RPMI7951 (cell line): ENCODE measurements at places on chromosomes 4 and X. TPM values are rescaled to one million over a fixed set of nuclear protein-coding genes. Genes with fewer than 3 reads are reported as not detected.

Gene NWD2
- total RNA-seq: not detected in 2 replicates

Gene CHRNA9
- total RNA-seq: 0.48 and 0.59 TPM in 2 replicates

Gene DOK7
- not detected in 2 replicates for total RNA-seq

Gene DMRTC1
- total RNA-seq: not detected in 2 replicates

Gene IL3RA
- total RNA-seq: not detected in 2 replicates

Gene GIMD1
- not detected in 2 replicates for total RNA-seq

Gene TNIP3
- total RNA-seq: 1.1 and 1.8 TPM in 2 replicates

Gene GYG2
- 0.20 and 1.2 TPM in 2 replicates for total RNA-seq

Gene MAGEE2
- total RNA-seq: 0.12 TPM in 1 of 2 replicates, not detected in the other

Gene PLK4
- total RNA-seq: 32.5 and 37.0 TPM in 2 replicates

Gene FABP2
- not detected in 2 replicates for total RNA-seq

Gene CT45A2
- not detected in 2 replicates for total RNA-seq

- DNase-seq: no peak
Measured at GRCh38 chr4:75306506-75306905, 207.7 kb downstream of the RCHY1 start.

DNA sequence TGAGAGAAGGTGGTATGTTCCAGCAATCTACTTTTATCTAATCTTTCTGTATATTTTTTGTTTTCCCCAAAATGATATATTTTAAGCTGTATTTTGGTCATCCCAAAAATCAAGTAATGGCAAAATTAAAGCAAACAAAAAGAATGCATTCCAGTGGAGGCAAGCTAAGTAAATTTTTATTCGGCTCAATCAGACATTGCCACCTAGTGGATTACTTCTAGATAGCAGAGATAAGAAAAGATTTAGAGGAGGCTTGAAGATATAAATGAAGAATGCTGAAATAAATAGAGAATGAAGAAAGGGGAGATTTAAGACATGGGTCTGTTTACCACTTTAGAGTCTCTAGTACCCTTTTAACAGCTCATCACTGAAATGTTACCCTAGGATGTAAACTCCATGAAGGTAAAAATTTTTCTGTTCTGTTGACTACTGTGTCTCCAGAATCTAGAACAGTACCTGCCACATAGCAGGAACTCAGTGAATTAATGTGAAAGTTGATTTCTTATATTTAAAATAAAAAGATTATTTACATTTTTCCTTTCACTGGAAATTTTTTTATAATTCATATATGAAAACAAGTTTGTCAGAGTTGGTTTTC is 110.9 kb upstream of the ANK2 start:
- DNase-seq: peak; percentile 41

- no peak for DNase-seq
Measured at GRCh38 chr4:146072376-146072775, 103.1 kb upstream of the LSM6 start.

DNA sequence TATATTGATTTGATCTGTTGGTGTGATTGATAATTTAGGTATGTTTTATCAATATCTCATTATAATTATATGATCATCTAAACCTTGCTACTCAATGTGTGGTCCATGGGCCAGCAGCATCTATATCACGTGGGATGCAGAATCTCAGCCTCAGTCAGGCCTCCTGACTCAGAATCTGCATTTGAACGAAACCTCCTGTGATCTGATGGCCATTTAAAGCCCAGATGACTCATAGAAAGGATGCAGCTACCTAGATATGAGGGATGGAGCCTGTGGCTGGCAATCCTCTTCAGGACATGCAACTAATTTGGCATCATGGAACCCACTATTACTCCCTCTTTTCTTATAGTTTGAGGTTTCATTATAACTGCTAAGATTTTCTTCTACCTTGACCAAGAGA is 11.3 kb upstream of the CHRNA9 start:
- DNase-seq: peak; percentile 42

DNA sequence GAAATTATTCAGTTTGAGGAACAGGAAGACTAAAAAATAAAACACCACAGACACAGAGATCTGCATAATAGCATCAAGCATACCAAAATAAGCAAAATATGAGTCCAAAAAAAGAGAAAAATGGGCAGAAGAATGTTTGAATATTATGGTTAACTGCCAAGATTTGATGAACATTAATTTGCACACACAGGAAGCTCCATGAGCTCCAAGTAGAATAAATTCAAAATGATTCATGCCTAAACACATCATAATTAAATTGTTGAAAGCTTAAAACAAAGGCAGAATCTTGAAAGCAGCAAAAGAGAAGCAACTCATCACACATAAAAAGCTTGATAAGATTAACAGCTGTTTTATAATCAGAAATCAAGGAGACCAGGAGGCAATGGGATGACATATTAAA is 156.6 kb upstream of the ARSJ start:
- DNase-seq: no peak

DNA sequence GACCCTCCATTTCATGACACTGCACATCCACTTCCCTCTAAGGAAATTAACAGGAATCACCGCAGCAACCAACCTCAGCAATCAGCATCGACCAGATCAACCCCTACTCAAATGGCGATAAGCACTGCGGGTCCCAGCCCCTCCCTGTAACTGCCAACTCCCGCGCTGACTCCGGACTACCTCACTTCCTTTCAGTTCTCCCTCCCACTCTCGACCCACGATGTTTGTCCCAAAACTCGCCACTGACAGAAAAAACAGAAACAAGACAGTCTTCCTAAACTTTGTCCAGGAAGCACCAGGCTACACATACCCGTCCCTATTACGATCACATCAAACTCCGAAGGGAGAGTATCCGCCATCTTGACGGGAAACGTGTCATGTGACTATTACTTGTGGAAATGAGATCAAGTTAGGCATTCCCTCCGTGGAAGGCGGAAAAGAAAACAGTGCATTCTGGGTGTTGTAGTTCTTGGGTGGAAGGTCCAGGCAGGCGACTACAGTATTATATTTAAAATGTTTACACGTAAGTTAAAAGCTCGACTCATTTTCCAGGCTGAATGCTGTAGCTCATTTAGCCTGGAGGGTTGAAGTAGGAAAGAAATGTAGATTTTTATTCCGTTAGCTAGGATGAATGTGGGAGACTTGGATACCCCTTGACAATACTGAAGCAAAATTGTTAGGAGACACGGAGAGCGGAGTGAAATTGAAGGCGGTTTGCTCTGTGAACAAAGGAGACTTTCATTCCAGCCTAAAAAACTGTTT is at the start of gene CHM:
Gene CHM (minus strand): TSS at position 385 of the 762 bp plus-strand sequence. CDS start 26 bp downstream, at position 359.
- DNase-seq: peak; percentile 76

DNA sequence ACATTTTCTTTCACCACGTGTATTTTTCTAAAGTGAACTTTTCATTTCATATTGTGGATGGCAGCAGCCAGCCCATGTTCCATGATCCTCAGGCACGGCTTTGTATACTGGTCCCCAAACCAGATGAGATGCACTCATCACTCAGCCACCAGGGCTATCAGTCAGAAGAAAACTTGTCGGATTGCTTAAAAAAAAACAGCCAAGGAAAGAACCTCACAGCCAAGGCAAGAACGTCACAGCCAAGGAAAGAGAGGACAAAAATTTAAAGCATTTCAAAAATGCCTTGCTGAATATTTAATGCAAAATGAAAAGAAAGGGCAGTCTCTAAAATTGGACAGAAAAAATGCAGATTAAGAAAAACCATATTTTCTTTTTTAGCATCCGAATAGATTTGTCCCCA is 333.3 kb downstream of the PDGFC start:
- DNase-seq: peak; percentile 31

- DNase-seq: no peak
Measured at GRCh38 chr4:40378619-40379018, 43.5 kb downstream of the CHRNA9 start.

- no peak for DNase-seq
Measured at GRCh38 chrX:146243041-146243440, 425.4 kb downstream of the SLITRK2 start.

DNA sequence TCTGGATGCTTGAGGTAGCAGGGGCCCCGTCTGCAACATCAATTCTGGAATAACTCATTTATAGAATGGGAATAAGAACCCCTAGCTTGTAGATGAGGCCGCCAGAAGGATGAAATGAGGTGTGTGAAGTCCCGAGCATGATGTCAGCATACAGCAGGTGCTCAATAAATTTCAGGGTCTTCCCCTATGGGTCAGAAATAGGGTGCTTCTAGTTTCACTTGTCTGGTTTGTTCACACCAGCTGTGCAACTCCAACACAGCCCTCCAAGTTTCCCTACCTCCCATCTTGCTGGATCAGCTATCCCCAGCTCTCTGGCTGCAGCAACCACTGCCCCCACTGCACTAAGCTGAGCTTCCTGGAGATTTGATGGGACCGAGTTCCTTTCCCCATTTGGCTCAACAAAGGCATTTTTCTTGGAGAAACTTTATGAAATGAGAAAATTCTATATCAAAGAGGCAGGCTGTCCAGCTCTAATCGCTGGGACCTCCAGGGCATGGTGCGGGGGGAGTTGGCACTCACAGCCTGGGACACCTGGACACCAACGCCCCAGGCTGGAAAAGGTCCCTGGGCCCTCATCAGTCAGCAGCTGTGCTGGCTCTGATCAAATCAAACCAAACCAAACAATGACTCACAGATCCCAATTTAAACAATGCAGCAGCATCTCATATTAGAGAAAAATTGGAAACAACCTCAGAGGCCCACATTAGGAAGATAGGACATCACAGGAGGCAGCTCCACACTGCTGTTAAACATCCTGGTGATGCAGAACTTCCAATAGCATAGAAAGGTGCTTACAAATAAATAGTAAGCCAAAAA is 13.3 kb downstream of the SLC2A9 start:
- peak; percentile 87 for DNase-seq

DNA sequence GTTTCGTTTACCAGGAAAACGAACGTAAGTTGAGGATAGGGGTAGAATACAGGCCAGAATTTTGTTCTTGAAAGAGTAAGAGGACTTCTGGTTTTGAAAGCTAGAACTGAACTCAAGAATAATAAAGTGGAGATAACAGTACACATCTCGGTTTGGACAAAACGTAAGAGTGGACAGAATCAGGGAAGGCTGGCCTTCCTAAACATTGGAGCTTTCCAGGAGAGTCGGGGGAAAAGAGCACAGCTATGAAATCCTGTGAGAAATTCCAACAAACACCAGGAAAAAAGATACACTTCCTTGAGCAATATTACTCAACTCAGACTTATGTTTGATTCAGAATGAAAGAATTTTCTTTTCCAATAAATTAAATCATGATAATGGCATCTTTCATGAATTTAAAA is 1.2 kb downstream of the CTSO start:
- DNase-seq: peak; percentile 35

DNA sequence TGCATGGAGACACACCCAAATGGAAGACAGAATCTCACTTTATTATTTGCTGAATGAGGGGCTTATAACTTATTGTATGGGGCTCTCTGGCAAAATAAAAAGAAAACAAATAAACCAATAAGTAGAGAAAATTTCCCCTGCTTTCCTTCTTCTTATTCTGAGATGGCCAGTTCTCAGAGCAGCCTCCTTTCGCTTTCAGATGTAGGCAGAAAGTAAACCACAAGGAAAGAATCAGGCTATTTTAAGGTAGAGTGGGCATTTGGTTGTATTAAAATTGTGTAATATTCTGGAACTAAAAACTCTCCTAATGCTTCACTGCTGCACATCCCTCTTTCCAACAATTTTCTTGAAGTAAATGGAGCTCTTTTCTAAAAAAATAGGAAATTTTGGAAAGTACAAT is 241.8 kb downstream of the GALNTL6 start:
- no peak for DNase-seq

GRCh38 chr4:3462790-3463415 is at the start of gene DOK7:
Gene DOK7 (plus strand): TSS chr4:3463306. CDS start chr4:3463376, 70 bp downstream.
- DNase-seq: no peak

DNA sequence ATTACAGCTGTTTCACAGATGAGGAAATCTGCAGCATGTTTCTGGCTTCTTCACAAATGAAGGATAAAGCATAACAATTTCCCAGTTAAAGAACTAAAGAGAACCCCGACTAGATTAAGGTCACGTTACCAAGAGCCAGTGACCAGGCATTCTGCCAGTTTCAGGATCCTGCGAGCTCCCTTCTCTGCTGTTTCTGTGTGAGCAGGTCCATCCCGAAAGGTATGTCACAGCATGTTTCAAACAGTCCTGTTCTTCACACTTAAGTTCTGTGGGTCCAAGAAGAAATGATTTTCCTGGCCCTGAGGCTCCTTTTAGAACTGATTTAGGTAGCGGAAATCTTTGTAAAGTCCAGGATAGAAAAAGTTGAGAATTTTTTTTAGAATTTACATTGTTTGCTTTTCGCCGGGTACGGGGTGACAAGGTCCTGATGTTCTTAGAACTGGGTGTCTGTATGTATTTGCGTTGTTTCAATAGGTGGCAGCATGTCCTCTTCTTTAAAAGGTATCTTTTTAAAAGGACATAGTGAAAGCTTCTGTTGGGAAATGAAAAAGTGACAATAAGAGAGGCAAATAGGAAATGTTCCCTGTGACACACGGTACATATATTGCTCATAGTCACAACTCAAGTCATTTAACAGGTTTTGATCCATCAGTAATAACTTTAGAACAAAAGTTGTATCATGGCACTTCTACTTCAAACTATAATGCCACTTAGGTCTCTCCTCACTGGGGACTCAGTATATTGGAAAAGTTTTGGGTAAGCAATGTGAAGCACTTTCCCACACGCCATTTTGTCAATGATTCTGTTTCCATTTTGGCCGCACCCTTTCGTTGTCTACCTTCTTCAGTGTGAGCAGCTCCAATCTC is 18.4 kb downstream of the IL21 start:
- DNase-seq: peak; percentile 37

DNA sequence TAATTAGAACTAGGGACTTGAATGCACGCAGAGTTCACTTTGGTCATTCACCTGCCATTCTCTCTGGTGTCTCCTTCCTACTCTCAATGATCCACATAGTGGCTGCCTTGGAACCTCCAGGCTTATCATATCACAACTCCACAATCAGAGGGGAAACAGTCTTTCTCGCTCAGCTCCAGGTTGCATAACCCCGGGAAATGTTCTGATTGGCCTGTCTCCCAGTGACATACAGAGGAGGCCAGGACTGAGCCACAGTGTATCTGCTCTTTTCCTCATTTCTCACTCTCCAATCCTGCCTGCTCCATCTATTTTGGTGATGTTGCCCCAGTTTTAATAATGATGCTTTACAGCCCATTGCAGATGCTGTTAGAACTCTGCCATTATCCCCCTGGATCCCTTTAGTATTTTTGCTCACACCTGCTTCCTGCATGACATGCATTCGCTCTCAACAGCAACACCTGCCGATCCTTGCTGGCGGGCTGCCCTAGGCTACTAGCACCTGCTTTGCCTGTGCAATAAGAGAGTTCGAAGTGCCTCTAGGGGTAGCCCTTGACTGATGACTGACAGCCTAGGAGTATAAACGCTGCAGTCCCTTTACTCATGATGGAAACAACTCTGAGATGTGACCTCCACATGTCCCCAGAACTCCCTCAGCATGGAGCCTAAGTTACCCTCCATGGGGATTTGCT is 211.3 kb upstream of the RPS6KA3 start:
- no peak for DNase-seq

DNA sequence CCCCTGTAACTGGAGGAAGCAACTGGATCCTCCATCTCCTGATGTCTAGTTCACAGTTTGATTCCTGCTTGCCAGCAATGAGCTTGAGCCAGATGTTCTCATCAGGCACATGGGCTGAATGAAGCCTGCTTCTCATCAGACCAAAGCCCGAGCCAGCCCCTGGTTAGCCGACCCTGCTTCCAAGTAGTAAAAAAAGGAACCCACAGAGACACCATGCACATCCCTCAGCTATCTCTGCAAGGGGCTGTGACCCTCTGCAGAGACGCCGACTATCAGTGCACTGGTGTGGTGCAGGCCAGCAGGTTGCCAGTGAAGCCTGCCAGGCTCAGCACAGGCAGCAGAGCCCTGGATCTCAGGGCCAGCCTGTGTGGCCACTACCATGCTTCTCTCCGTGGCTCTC is 2.8 kb downstream of the DCTD start:
- DNase-seq: no peak
